ENCODE measurements at places on chromosomes 5 and 9.

DNA sequence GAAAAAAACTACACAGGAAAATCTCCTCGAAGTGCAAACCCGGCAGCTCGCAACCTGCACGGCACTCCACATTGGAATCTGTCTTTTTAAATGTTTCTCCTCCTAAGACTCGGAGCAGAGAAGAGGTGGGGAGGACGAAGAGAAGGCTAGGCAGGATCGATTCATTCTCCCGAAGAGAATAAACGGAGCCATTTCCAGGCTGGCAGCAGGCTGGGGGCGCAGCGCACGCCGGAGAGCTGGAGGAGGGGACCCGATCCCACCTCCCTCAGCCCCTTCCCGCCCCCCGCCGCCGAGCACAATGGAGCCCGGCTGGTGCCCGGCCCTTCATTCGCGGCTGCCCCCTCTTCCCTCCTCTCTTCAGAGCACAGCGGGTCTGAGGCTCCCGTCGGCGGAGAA lies 628 bp downstream of the HOMER1 start:
- peak; percentile 10 for DNase-seq

- no peak for DNase-seq
Measured at GRCh38 chr5:116557669-116558271, 16.9 kb downstream of the SEMA6A start.

DNA sequence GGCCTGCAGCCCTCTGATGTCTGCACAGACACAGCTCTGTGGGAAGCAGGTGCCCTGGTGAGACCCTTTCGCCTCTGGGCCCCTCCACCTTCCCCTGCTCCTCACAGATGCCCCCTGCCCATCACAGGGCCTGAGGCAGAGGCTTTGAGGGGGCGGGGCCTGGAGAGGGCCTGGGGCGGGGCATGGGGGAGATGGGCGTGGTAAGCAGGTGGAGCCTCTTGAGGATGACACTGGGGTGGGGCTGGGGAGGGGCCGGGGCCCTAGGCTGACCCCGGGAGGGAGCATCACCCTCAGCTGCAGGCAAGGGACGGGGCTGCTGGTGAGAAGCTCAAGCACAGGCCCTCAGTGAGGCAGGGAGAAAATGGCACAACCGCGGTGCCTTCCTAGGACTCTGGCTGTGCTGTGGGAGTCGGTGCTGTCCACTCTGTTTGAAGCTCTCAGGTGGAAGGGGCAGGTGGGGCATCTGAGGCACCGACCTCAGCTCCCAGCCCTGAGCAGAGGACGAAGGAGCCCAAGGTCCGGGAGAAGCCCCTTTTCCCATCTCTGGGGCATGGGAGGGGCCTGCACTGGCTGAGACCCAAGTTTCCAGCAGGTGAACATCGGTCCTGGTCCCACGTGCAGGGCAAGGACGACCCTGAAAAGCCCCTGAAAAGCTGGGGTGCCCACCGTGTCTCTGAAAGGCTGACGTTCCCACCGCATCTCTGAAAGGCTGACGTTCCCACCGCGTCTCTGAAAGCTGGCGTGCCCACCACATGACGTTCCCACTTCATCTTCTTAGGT lies 17.5 kb upstream of the SLC9A3 start:
- no peak for DNase-seq

DNA sequence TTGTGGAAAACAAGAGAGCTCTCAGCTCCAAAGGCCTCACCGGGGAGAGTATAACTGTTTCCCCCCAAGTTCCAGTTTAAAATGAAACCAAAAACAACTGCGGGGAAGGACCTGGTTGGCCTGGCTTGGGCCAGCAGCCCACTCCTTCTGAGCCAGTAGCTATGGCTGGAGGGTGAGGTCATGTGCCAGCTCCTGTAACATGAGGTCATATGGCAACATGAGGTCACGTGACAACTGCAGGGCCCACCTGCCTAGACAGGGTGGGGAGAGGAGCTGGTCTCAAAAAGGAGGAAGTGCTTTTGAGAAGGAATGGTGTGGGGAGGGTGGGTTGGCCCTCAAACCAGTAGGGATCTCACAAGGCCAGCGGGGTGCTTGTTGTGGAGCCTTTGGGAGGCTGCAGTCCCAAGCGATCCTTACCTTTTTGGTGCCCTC lies 29.3 kb upstream of the CRB2 start:
- DNase-seq = no peak

DNA sequence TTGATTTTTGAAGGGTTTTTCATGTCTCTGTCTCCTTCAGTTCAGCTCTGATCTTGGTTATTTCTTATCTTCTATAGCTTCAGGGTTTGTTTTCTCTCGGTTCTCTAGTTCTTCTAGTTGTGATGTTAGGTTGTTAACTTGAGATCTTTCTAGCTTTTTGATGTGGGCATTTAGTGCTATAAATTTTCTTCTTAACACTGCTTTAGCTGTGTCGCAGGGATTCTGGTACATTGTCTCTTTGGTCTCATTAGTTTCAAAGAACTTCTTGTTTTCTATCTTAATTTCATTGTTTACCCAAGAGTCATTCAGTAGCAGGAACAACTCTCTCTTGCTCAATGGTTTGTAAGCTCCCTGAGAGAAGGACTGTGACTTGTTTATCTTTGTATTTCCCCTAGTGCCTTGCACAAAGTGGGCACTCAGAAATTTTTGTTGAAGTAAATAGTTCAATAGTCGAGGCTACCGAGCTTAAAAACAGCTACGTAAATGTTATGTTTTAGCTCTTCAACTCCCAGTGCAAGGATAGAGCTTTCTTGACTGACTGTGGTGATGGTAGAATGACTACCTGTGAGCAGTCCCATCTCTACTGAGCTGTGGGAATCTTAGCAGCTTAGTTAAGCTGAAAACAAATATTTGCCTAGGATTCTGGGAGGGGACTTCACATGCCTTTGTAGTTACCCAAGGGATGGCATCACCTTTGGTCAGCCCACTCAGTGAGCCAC lies 225.8 kb upstream of the ELL2 start:
- no peak for DNase-seq

DNA sequence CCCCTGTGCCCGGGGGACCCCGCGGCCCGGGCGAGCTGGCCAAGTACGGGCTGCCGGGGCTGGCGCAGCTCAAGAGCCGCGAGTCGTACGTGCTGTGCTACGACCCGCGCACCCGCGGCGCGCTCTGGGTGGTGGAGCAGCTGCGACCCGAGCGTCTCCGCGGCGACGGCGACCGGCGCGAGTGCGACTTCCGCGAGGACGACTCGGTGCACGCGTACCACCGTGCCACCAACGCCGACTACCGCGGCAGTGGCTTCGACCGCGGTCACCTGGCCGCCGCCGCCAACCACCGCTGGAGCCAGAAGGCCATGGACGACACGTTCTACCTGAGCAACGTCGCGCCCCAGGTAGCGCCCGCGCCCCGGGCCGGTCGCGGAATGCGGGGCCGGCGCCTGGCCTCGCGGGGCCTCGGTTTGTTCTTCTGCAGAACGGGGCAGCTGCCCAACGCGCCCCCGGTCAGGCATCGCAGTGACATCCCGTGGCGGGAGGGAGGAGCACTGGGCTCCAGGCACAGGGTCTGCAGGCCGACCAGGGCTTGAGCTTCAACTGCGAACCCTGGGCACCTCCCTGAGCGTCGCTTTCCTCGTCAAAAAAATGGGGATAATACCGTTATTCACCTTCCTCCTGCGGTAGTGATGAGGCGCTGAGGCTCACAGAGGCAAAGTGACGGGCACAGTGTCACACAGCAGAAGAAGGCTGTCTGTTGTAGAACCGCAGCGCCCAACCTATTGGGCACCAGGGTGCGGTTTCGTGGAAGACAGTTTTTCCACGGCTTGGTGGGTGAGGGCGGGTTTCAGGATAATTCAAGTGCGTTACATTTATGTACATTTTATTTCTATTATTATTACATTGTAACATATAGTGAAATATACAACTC lies 777 bp downstream of the ENDOG start:
- DNase-seq = no peak

DNA sequence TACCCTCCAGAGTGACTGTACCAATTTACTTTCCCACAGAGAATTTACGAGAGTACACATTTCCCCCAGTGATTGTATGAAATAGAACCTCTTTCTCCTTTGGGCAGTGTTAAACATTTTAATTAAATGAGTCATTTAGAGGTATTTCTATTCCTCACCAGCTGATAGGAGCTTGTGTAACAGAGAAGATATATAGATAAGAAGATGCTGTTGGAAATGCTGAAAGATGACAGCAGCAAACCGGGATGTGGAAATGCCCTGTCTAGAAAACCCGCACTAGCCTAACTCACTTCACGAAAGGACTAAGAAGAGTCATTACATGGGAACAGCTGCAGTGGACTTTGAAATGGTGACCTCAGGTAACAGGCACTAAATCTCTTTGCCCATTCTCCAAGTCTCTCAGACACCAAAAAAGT lies 68.3 kb downstream of the LPAR1 start:
- peak; percentile 81 for DNase-seq

DNA sequence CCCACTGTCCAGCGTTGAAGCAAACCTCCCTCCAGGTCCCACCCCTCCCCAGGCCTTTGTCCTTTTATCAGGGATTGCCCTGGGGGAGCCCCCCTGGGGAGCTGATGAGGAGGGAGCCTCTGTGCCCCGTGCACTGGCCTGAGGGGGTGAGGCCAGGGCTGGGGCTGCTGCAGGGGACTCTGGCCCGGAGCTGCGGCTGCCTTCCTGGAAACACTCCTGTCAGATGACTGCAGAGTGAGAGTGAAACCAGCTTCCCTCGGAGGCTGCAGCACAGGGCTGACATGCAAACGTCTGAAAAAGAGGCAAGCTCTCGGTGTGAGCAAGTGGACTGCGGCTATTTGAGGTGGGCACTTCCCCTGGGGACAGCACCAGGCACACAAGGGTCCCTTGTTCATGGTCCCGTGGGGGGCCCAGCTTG lies 4.6 kb upstream of the TRAF2 start:
- DNase-seq = no peak
